ENCODE measurements at places on chromosomes 11 and 22.

GRCh38 chr11:116605543-116606459 lies 167.0 kb downstream of the BUD13 start:
- no peak for DNase-seq

GRCh38 chr11:70482529-70482917 lies 84.2 kb downstream of the CTTN start:
- no peak for DNase-seq

DNA sequence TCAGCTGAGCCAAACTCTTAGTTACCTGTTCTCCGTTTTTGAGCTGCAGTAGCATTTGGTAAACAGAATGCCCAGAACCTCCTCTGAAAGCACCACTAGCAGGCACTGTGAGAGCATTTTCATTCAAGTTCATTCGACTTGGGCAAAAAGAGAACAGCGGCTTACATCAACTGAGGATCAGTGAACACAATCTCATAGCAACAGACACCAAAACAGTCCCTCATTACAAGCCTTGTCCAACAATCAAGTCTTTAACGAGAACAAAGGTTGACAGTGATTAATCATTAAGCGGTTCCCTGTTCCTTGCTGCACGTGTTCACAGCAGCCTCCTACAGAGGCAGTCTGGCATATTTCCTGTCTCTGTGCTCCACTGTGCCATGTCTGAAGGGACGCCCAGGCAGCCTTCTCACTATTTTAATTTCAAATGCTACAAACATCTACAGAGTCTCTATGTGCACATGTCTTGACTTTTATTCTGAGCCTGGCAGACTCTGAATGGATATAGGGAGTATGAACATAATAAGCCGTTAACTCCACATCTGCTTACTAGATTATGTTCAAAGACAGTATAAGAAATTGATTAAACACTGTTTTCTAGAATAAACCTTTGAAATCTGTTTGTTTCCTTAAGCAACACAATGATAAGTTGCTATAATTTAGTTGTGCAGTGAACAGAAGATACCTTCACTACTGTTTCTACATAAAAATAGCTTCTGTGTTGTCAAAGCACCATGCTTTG lies 88.3 kb upstream of the MTMR2 start:
- DNase-seq = peak; percentile 71

DNA sequence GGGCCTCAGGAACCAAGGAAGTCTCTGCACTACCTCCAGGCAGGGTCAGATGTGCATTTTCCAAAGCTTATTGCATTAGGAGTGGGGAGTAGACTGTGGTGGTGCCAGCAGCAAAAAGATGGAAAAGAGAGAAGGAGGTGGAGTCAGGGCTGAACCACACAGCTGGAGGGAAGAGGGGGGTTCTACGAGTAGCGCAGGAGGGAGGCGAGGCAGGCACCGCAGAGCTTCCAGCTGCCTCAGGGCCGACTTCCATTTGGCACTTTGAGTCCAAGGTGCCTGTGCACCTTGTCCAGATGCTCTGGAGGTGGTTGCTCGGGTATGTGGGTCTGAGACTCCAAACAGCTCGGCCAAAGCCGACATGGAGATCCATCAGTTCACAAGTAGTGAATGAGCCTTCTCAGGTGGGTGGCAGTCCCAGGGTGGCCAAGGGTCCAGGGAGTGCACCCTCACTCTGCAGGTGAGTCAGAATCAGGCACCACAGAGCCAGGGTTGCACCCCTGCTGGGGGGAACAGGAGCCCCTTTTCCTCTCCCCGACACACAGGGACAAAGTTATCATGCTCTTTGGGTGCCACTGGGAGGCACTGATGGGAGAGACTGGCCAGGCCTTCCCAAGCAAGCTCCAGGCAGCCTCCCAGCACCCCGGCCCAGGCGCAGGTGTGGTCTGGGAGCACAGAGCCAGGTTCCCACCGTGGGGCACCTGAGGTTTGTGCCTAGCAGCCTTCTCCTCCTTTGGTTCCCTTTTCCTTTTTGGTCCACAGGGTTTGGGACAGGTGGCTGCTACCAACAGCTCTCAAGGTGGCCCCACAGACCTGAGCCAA lies 30.2 kb downstream of the GGT5 start:
- no peak for DNase-seq

DNA sequence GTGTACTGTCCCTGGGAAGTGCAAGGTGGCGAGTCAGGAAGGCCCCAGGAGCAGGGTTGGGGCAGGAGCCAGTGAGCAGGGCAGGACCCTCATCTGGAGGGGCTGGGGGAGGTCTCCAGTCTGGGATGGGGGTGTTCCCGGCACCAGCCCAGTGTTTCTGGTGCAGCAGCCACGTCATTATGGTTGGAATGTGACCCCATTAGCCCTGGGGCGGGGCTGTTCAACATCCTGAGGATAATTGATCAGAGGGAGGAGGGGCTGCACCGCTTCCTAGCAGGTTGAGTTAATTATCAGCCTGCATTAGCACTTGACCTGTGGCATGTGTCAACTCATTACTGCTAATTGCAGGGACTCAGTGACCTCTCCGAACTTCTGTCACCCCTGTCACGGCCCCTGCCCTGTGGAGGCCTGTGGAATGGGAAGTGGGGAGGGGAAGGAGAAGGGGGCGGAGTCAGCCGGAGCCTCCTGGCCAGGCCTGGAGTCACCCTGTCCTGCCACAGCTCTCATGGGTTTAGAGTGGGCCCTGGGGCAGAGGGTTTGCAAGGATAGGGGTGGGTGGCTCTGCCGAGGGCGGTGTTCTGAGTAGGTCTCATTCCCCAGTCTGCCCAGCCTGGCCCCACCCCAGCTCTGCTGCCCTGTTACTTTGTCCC lies 52.8 kb upstream of the CCDC188 start:
- no peak for DNase-seq

DNA sequence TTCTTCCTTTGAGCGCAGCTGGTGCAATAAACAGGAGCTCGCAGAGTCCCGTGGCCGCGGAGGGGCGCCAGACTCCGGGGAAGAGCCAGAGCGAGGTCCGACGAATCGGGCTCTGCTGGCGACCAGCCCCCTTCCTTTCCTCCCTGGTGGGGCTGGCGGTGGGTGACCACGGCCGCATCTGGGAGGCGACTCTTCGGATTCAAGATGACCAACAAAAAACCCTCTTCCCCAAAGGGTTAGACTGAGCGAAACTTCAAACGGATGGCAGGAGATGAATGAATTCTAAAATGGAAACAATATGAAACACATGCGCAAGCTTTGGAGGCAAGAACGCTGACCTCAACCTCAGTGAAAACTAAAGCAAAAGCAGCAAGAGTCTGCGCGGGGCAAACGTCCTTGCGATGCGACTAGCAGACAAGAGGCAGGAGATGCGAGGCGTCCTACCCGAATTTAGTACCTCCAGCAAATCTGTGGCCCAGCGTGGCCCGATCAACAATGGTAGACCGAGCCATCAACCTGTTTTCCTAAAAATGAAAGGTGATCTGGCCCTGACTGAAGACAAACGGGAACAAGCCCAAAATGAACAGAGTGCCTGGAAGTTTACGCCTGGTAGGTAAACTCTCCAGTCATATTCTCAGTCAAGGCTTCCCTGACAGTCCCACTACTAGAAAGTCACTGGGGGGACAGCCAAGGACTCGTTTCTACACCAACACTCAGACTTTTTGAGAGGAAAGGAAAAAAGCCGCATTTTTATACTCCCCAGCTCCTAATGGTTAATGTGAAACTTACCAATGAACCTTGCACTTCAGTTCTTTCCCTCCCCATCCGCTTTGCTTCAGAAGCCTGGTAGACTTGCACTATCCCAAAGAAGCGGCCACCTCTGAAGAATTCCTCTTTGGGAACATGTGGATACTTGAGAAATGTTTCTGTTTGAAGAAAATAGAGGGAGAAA lies 11.6 kb downstream of the MMP3 start:
- DNase-seq = peak; percentile 62

GRCh38 chr22:36386900-36387708 lies 663 bp downstream of the MYH9 start:
- no peak for DNase-seq

DNA sequence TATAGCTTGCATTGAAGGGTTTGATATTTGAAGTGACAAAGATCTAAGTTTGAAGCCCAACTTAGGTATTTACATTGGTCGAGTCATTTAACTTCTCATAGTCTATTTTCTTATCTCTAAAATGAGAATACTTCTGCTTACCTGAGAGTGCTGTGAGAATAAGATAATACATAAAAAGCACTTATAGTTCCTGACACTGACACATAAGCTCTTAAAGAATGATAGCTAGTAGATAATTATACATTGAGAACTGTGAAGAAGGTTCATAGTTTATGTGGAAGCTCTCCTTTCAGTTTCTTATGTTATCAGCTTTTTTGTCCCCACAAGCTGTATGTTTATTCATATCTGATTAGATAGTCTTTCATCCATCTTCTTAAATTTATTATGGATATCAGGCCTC lies 4.8 kb downstream of the PPME1 start:
- DNase-seq = no peak
